ENCODE measurements at places on chromosomes 13 and 19.

GRCh38 chr13:45412274-45413049, 5.7 kb downstream of the SLC25A30 start:
- DNase-seq, result no peak

- no peak for DNase-seq
These were observed 5.8 kb downstream of the KASH5 start for GRCh38 chr19:49393881-49394280.

GRCh38 chr13:53127373-53127772, 98.8 kb downstream of the OLFM4 start:
- DNase-seq, result no peak

GRCh38 chr13:95814495-95814894, 137.6 kb downstream of the DNAJC3 start:
- DNase-seq, result no peak

DNA sequence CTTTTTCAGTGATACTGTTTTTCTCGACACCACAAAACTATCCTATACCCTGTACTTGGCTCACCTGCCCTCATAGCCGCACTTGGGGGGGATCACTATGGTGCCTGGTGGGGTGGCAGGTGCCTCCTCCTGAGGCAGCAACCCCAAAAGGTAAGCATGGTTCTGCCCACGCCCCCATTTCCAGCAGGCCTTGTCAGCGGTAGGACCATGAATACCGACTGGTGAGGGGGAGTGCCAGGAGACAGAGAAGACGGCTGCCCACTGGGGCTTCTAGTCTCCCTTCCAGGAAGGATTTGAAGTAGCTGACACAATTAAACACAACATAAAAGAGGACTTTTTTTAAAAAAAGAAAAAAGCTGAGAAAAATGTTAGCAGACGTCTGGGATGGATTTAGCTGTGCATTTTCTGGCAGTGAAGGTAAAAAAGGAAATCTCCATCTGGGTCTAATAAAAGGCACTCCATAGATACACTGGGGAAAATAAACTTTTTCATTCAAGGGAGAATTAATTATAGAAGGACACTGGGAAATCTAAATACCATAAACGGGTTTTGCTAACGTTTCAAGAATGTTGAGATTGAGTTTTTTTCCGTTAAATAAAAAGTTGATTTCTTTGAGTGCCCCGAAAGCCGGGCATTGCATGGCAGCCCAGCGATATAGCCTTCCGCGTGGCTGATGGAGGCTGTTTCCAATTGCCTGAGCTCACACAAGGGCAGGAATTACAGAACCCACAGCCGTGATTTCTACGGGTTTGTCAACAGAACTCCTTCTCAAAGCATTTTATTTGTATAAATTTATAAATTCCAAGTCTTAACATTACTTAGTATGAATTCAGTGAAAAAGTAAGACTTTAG, 45.1 kb downstream of the ATP11A start:
- no peak for DNase-seq

DNA sequence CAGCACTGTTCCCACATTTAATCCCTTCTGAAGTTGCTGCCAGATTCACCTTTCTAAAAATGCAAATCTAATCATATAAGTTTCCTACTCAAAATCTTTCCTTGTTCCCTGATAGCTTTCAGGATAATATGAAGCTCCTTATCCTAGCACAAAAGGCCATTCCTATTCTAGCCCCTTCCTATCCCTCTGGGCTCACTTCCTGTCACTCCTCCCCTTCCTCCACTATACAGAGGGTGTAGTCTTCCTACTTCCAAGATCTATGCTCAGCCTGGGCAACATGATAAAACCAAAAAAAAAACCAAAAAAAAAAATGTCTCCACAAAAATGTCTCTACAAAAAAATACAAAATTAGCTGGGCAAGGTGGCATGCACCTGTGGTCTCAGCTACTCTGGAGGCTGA, 78.3 kb downstream of the TSC22D1 start:
- no peak for DNase-seq

GRCh38 chr13:34765446-34766180, 176.5 kb upstream of the NBEA start:
- DNase-seq, result no peak
